ENCODE measurements at places on chromosomes 7 and 10.

DNA sequence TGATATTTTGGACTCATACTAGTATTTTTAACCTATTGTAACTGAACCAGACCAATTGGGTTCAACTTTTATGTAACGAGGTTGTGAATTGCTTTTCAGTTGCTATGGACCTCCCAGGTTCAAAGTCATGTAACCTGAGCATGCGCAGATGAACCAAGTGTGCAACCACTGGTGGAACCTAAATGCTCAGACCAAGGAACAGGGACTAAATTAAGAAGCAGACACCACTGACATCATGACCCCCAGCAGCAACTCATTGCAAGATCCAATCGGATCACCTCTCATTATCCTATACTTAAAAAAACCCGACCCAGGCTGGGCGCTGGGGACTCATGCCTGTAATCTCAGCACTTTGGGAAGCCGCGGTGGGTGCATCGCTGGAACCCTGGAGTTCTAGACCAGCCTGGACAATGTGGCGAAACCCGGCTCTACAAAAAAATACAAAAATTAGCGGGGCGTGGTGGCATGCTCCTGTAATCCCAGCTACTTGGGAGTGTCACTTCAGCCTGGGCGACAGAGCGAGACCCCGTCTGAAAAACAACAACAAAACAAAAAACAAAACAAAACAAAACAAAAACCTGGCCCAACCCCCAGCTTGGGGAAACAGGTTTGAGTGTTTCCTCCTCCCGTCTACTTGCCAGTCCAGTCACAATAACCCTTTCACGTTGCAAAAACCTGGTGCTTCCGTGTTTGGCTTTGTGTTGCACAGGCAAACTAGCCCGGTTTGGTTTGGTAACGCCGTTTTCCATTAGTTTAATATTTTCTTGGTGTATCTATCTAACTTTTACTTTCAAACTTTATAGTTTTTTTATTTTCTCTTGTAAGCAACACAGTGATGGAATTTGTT is 11.3 kb upstream of the ZNF518A start:
- no peak for DNase-seq

GRCh38 chr7:8149222-8149621 is 112.7 kb downstream of the ICA1 start:
- no peak for DNase-seq

DNA sequence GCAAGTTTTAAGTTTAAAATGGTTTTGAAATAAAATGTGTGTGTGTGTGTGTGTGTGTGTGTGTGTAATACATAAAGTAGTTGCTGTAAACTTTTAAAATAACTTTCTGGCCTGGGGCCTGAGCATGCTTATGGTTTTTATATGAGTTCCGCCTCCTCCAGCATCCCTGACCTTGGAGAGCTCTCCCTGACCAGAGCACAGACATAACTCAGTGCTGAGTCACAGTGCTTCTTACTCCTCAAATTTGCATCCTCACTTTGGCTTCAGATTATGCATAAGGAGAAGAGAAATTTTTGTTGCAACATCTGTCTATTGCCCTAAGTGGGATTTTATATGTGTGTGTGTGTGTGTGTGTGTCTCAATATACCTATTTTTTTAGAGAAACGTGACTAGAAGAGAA is 200.8 kb downstream of the ELMO1 start:
- no peak for DNase-seq

GRCh38 chr7:69889338-69889975 is 291.2 kb downstream of the AUTS2 start:
- no peak for DNase-seq

DNA sequence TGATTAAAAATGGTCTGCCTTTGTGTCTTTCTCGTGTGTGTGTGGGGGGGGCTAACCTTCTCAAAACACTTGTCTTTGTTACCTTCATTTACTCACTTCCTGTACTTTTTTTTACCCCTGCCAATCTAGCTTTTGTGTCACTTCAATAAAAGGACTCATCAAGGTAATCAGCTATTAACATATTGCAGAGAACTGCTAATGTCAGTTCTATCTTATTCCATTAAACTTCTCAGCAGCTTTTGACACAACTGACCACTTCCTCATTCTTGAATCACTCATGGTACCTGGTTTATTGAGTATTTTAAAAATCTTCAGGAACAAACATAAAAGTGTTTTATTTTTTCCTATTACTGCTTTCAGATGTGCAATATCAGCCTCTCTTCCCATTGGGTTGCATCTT is 59.8 kb downstream of the SLC25A40 start:
- DNase-seq = no peak

All from stimulated activated CD8-positive, alpha-beta memory T cell treated with anti-CD3 and anti-CD28 coated beads, Interleukin-2, amount 100 ng/mL, for 1 hour (primary cell).